ENCODE measurements at places on chromosomes 16 and 17. TPM values are rescaled to one million over a fixed set of nuclear protein-coding genes. Genes with fewer than 3 reads are reported as not detected.

GRCh38 chr17:62950067-62950466 is 16.0 kb upstream of the TANC2 start:
- DNase-seq = no peak

HS3ST6 gene
- not detected for total RNA-seq

DNA sequence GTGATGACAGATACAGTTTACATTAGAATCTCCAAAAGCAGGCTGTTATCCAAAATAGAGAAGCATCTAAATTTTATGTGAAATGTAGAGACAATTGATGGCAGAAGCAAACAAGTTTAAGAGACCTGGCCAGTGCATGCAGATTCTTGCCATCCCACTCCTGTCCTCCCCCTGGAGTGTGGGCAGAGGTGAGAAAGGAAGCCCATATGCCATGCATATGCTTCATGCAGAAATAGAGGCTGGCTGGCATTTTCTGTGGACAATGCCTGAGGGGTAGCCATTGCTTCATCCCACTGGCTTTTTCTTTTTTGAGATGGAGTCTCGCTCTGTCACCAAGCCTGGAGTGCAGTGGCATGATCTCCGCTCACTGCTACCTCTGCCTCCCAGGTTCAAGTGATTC is 382.1 kb downstream of the RBFOX1 start:
- no peak for DNase-seq

CDRT4 gene
- 19.5 TPM for total RNA-seq

- DNase-seq = no peak
These were observed 68.8 kb upstream of the CREBBP start for GRCh38 chr16:3949287-3949686.

GRCh38 chr16:57179215-57179828 is 6.5 kb downstream of the PSME3IP1 start:
- no peak for DNase-seq

HEXD gene
- 34.7 TPM for total RNA-seq

DNA sequence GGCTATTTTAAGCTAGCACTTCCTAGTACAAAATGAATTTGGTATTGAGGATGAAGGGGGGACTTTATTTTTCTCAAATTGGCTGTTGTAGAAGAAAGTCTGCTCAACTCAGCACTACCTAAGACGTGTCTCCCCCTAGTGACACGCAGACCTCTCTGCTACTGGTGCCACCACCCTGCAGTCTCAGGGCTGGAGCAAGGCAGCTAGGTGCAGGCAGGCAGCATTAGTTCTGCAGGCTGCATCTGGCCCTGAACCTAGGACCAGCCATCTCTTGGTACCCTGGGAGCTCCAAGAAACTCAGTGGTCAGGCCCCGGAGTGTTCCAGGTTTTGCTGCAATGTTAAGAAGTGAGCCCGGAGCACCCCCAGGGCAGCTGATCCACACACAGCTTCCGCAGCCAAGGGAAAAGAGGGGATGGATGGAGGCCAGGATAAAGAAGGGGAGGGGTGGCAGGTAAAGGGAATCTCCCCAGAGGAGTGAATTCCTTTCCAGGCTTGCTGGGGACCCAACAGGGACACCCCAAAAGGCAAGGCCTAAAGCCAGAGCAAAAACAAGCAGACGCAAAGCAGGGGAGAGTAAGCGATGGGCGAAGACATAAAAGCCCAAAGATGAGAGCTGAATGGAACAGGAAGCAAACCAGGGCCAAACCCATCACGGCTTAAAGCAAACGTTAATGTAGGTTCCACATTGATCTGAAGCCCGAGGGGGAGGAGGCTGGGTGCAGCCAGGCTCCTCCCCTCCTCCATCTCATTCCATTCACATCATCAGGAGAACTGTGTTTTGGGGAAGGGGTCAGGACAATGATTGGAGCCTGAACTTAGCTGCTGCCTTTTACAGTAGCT is 200.5 kb downstream of the ZFHX3 start:
- no peak for DNase-seq

DNA sequence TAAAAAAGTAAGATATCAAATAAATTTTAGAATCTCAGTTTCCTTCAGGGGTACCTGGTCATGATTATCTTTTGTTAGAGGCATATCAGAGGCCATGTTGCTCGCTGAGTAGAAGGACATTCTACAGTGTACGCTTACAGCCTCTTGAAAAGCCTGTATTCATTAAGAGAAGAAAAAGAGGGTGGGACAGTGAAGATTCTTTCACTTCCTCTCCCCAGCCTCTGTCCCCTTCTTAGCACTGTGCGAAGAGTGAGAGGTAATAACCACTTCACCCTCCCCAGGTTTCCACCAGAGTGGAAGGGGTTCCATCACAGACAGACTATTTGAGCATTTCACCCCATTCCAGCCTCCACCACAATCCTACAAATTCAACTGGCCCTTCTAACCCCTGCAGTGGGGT is 4.8 kb upstream of the LPO start:
- no peak for DNase-seq

- no peak for DNase-seq
These were observed 93.4 kb downstream of the MSI2 start for GRCh38 chr17:57349541-57350247.

DNA sequence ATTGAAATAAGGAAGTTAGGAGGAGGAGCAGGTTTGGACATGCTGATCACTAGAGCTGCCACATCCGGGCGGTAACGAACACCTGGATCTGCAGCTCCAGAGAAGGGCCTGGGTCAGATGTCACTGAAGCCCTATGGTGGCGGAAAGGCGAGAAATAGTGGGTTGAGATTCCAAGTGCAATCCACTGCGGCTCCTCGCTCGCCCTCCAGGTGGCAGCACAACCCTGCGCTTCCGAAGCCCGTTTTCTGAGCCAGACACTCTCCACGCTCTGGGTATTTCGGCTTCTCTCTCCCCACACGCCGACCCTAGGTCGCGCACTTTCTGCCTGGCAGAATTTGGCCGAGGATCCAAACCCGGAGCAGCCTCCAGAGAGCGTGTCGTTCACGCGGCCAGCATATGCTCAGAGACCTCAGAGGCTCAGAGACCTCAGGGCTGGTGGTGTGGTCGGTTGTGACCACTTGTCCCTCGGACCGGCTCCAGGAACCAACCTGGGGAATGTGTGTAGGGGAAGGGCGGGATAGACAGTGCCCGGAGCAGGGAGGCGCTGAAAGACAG is 922 bp upstream of the SLC2A4 start:
- DNase-seq = peak; percentile 95

- DNase-seq = peak; percentile 44
These were observed 6.2 kb downstream of the CCR7 start for GRCh38 chr17:40558890-40559563.

DNA sequence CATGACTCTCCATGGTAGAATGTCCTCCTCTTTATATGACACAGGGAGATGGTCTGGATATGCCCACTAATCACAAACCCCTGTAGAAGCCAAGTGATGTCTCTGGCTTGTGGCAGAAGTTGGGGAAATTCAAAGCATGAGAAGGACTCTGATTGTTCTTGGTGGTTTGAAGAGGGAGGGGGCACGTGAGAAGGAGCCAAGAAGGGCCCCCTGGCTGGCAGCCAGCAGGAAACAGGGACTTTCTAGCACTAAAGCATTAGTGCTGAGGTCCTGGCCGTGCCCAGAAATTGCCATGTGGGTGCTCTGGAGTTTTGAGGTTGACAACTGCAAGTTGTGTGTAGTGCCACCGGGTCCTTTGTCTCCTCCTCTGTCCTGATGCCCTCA is 199.9 kb downstream of the LGALS9B start:
- no peak for DNase-seq

- no peak for DNase-seq
These were observed 129.1 kb downstream of the MYO1D start for GRCh38 chr17:32747856-32748255.

DNA sequence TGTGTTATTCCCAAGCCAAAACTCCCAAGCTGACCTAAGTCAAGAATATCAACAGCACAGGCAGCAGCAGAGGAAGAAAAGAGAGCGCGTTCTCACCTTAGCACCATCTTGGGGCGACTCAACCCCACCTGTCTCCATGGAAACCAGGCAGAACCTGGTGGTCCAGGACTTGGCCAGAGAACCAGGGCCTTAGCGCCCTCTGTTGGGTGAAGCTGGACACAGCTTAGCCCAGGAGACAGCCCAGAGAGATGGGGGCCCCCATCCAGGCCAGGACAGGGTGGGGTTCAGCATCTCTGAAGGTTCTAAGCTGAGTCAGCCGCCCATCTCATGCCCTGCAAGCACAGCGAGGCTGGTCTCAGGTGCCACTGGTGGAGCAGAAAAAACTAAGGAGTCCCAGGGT is 60.1 kb upstream of the TMEM132E start:
- no peak for DNase-seq

ST6GALNAC1 gene
- 2.3 TPM for total RNA-seq

DNA sequence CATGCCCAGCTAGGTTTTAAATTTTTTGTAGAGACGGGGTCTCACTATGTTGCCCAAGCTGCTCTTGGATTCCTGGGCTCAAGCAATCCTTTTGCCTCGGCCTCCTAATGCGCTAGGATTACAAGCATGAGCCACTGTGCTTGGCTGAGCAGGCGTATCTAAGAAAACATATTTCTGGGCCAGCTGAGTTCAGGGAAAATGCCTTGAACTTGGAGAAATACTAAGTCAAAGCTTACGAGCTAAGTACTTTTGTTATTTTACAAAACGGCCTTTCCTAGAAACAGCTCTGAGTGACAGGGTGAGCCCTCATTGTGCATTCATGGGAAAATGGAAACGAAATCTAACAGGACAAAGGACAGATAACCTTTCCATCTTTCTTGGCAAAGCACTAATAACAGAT is 24.7 kb downstream of the DNAI2 start:
- no peak for DNase-seq

DNA sequence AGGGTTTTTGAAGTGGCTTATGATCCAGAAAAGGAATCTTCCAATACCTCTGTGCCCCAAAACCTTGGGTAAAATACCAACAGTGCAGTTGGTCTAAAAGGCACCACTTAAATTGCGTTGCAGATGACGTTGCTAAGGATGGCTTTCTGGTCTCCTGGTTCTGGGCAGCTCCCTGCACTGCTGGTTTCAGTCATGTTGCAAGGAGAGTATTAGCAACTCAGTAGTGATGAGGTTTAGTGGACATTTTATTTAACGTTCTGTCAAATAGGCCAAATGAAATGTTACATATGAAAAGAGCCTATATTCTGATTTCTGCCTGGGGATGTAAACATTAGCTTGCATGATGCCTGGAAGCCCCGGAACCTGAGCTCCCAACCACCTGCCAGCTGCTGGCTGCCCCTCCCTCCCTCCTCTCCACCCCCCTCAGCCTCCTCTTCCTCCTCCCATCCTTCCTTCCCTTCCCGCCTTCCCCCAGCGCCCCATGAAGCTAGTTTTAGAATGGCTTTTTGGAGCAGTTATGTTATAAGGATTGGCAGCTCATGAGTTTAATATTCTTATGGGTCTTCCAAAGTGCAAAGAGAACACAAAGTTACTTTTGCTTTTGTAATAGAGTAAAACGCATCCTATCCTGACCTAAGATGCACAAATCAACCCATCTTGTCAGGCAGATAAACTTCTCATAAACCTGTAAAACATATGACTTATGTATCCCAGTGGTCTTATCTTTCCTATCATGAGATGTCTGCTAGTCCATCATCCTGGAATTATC is 20.7 kb downstream of the CD7 start:
- DNase-seq = no peak

MT4 gene
- not detected for total RNA-seq

- no peak for DNase-seq
These were observed 1.0 kb upstream of the C16orf74 start for GRCh38 chr16:85751698-85752501.

DUS2 gene
- total RNA-seq = 13.1 TPM

DNASE1L2 gene
- 1.1 TPM for total RNA-seq

DNA sequence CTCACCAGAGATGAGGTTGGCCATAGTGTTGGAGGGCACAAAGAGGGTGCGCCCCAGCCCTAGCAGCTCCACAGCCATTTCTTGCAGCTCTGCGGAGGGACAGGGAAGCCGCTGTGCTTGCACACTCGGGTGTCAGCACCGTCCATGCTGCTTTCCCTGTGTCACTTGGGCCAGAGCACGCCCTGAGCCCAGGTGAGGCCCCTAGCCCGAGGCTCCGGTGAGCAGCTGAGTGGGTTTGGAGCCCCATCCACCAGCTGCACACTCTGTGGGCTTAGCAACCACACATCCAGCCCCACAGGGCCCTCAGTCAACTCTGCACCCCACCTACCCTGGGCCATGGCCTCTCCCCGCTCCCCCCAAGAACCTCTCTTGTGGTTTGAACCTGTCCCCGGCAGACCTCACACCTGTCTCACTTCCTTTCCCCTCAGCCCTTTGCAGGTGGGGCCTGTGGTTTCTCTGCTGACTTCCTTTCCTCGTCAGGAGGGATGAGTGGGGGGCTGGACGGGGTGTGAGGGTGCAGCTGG is 20.7 kb downstream of the TMEM235 start:
- DNase-seq = peak; percentile 71

- no peak for DNase-seq
These were observed 33.5 kb downstream of the GNA13 start for GRCh38 chr17:65022751-65023700.

NOXO1 gene
- not detected for total RNA-seq

TMIGD1 gene
- total RNA-seq = not detected

- no peak for DNase-seq
These were observed 25.1 kb downstream of the RAI1 start for GRCh38 chr17:17706140-17707060.

DNA sequence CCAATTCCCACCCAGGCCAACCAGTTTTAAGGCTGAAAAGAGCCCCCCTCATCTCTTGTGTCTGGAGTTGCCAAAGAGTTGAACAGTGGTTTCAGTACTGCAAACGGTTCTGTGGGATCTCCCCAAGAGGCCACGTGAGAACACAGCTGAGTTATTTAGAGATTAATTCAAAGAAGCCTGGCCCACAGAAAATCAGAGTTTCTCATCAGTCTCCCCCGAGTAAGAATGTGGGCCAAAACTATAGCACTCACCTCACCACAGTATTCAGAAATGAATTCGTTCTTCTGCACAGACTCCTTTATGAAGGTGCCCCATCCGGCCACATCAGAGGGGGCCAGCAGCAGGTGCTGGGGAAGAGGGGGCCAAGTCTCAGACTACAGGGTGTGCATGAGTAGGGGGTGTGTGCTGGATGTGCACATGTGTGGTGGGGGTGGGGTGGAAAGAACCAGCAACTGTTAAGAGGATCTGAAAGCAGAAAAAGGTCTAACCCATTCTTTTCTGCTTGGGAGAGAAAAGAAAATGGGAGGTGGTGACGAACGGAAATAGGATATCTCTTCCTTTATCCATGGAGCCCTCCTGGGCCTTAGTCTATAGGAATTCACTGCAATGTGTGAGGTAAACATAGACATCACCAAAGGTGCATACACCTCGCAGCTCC is 22.6 kb downstream of the CNTNAP1 start:
- no peak for DNase-seq

UMOD gene
- not detected for total RNA-seq

DNA sequence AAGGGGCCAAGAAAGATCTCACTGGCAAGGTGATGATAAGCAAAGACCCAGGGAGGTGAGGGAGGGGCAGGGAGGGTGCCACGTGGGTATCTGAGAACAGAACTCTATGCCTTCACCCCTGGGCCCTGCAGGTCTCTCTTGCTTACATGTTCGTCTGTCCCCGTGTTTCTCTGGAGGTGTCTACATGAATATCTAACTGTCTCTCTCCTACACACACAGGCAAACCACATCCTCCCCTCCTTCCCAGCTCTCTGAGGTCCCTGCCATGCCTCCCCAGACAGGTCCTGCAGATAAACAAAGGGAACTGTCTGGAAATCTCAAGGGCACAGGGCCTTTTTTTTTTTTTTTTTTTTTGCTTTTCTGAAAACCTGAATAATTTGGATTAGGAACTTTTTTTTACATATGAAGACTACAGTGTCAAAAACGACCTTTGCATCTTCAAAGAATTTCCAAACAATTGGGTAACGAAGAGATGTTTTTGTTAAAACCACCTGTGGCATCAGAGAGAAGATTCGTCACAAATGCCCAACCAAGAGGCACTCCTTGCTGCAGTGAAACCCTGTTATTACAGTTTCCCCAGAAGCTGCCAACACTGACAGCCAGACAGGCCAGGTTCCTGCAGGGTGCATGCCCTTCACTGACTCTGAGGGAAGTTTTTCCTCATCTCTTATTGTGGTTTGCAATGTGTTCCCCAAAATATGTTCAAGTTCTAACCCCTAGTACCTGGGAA is 17.8 kb downstream of the PLLP start:
- DNase-seq = no peak

All from aorta (tissue), 5 donors.